ENCODE measurements at places on chromosomes 13 and 19. TPM values are rescaled to one million over a fixed set of nuclear protein-coding genes. Genes with fewer than 3 reads are reported as not detected.

GRCh38 chr19:8462571-8462970 lies 17.8 kb downstream of the HNRNPM start:
- DNase-seq: no peak

GRCh38 chr19:45554481-45554880 lies 30.1 kb downstream of the OPA3 start:
- DNase-seq: no peak

- no peak for DNase-seq
These were observed 73.5 kb upstream of the PCDH17 start for GRCh38 chr13:57558051-57558467.

CCL25 gene
- not detected for polyA plus RNA-seq

- no peak for DNase-seq
These were observed 29.9 kb upstream of the FAM124A start for GRCh38 chr13:51192348-51192747.

DNA sequence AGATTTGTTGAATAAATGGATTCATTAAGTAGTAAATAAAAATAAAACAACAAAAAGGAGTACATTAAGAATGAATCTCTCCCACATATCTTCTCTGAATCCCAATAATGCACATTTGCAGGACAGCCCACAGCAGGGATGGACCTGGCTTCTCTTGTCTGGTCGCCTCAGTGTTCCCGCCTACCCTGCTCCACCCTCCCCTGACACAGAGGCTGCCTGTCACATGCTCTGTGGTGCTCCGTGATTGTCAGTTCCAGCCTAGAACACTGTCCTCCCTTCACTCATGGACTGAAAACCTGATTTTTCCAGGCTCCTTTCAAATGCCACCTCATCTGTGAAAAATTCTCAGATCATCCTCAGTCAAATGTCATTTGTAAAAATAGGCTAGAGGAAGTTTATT lies 94.5 kb upstream of the GPR12 start:
- DNase-seq: no peak

OVOL3 gene
- polyA plus RNA-seq: not detected

DNA sequence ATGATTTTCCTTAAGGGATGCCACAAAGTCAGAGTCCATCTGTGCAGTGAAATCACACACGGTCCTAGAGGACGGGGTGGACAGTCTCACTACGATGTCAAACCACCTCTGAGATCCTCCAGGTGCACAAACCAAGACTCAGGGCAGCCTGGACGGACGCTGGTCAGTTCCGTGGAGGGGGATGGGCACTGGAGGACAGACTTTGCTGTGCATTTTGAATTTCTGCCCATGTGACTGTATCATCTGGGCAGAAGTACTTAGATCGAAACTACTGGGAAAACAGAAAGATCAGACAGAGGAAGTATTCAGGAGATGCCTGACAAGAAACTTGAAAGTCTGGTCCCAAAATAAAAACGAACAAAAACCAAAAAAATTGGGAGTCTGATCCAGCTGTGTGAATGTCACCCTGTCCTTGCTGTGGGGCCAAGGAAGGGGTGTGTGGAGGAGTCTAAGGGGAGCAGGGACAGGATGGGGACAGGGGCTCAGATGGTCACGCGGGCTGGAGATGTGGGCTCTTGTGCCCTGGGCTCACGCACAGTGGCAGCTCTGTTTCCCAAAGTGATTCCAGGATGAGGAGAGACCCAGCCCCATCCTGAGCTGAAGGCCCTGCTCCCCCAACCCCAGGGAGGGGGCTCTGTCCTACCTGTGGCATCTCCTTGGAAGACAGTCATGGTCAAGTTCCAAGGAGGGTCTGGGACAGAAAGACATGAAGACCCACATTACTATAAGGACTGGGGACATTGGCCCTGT lies 1.5 kb downstream of the SIGLEC8 start:
- DNase-seq: no peak

- no peak for DNase-seq
These were observed 5.0 kb downstream of the MVB12A start for GRCh38 chr19:17424743-17425365.

GRCh38 chr13:40016953-40017660 lies 361.6 kb downstream of the COG6 start:
- DNase-seq: no peak

PABPC3 gene
- polyA plus RNA-seq: not detected

DNA sequence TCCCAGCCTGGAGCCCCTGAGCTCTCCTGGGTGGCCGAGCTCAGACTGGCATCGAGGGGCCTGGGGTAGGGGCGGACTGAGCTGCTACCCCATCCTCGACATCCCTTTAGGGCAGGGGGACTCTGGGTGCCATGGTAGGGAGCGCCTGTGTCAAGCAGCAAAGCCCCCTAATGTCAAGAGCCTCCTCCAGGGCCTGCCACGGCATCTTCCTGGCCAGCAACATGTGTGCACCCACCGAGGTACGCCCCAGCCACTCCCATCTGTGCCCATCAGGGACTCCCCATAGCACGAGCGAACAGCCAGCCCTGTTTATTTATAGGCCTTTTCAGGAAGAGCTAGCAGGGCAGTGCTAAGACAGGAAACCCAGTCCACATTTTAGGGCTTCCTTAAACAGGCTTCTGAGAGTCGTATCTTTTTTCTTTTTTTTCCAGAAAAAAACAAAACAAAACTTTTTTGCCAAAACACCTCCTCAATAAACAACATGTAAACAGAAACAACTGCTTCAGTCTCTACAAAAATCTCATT lies 14.3 kb downstream of the LRP3 start:
- DNase-seq: no peak

- DNase-seq: peak; percentile 70
These were observed 343.2 kb downstream of the KCNRG start for GRCh38 chr13:50358231-50359040.

CGB1 gene
- polyA plus RNA-seq: not detected

COL5A3 gene
- 2.0 TPM for polyA plus RNA-seq

GRCh38 chr13:66040506-66040905 lies 1189.6 kb downstream of the PCDH9 start:
- no peak for DNase-seq

DNA sequence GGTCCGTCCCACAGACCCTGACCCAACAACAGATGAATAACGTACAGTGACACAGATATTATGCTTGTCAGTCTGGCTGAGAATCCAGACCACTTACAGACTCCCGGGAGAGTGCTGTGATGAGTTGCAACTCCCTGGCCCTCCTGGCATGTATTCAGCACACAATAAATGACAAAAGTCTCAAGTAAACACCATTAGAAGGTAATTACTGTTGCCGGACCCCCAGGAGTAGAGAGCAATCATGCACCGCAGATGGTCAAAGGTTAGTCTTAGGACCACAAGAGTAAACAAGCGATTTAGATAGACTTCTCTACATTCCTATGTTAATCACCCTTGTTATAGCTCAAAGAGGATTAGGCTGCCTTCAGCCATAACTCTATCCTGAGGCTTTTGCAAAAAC lies 726.4 kb upstream of the GPC6 start:
- DNase-seq: no peak

GRCh38 chr13:95250961-95251360 lies 50.3 kb downstream of the ABCC4 start:
- DNase-seq: no peak

DNA sequence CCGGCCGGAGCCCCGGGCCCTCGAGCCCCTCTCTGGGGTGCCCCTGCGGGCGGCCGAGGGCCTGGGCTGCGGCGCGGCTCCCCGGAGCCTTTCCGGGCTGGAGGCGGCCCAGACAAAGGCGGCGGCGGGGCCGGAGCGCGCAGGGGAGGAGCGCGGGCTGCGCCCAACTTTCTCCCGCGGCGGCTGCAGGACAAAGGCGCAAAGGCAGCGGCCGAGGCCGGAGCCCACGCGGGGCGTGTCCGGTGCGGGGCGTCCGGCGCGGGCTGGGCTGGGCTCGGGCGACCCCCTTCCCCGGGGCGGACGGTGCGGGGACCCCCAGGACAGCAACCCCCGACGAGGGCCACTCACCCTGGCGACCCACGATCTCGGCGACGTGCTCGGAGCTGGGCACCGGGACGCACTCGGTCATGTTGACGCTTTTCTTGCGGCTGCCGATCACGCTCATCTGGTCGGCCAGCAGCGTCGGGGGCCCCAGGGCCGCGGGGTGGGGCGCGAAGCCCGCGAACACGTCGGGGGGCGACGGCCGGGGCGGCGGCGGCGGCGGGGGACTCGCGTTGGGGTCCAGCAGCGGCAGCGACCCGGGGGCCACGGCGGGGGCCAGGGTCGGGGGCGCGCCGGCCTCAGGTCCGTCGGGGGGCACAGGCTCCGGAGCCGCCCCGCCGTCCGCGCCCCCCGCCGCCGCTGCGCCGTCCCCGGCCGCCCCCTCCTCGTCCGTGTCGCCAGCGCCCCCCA lies 843 bp downstream of the MEX3D start:
- peak; percentile 69 for DNase-seq

MBD3L3 gene
- polyA plus RNA-seq: not detected

C19orf81 gene
- not detected for polyA plus RNA-seq

DNA sequence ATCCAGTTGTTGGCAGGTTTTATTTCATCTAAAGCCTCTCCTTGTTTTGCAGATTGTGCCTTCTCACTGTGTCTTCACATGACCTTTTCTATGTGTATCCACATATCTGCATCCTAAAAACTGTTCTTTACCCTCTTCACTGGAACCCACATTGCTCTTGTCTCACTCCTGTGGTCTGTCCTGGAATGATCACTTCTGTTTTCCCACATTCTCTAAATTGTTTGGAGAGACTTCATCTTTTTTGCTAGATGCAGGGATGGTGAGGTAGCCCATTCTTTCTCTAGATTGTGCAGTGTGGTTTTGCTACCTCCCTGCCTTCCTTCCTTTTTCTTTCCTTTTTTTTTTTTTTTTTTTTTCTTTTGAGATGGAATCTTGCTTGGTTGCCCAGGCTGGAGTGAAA lies 608.6 kb upstream of the MIR17HG start:
- DNase-seq: no peak

INSL3 gene
- not detected for polyA plus RNA-seq

GRCh38 chr19:10551698-10552301 lies 8.1 kb downstream of the ATG4D start:
- peak; percentile 45 for DNase-seq

DNA sequence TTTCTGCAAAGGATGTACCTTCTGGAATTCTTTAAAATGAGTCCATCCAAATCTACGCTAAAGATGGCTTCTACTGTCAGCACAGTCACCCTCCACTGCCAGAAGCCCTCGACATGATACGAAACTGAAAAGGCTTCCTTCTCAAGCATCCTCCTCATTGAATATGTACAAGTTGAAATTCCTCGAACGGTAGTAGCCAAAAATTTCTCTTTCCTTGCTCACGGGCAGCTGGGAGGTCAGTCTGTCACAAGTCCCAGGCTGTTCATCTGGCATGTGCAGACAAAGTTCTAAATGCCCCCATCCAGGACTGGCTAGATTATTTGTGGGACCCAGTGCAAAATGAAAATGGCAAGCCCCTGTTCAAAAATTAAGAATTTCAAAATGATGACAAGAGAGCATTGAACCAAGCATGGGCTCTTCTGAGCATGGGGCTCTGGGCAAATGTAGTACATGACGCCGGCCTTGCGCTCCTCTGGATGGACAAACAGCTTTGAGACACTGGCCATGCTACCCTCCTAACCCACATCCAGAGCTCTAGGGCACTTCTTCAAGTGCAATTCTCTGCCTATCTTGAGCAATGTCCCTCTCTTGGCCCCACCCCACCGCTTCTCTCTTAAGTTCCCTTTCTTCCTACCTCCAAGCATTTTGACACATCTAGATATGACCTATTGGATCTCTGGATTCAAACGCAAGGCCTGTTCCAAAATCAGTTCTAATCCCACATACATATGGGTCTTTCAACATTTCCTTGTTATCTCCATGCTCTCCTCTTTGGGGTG lies 78.9 kb upstream of the FLT1 start:
- no peak for DNase-seq

DNA sequence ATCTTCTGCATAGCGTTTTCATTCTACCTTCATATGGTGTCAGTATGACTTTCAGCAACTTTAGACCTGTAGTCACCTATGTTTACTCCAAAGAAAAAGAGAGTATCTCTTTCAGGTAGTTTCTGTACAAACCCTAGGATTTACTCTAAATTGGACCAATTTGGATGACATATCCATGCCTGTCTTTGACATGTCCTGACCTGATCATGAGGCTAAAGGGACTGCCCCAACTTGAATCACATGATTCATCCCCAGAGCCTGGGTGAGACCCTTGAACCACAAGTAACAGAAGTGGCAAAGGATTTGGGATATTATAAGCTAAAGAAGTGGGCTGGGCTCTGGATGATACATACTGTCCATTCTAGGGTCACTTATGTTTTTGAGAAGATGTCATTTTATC lies 124.5 kb upstream of the CSNK1A1L start:
- DNase-seq: no peak

GRCh38 chr19:47544075-47544474 lies 28.9 kb downstream of the ZNF541 start:
- DNase-seq: no peak

Data from stomach (tissue), 19 donors.